ENCODE measurements at places on chromosomes 16 and 17.

DNA sequence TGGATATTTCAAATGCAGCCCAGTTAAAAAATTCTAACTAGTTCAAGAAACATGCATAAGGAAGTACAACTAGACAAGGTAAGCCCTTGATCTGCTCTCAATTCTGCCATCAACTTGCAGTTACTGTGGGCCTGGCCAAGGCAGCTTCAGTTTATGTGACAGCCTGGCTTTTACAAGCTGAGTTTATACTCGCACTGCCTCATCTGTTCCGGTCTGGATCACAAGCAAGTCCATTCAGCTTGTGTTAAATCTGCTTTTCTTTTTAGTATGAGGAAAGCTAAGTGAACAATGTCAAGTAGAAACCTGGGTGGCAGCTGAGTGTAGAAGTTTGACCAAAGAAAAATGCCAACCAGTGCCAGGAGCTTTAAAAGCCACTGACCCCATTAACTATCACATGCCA is 76.6 kb upstream of the CORO6 start:
- DNase-seq: no peak

GRCh38 chr17:57819285-57819684 is 30.6 kb downstream of the MRPS23 start:
- no peak for DNase-seq

- no peak for DNase-seq
Measured at GRCh38 chr17:35568561-35568960, 7.9 kb upstream of the SLFN14 start.

- no peak for DNase-seq
Measured at GRCh38 chr17:601926-602303, 112.7 kb downstream of the VPS53 start.

- peak; percentile 31 for DNase-seq
Measured at GRCh38 chr16:80948886-80949493, 57.7 kb downstream of the CMC2 start.

DNA sequence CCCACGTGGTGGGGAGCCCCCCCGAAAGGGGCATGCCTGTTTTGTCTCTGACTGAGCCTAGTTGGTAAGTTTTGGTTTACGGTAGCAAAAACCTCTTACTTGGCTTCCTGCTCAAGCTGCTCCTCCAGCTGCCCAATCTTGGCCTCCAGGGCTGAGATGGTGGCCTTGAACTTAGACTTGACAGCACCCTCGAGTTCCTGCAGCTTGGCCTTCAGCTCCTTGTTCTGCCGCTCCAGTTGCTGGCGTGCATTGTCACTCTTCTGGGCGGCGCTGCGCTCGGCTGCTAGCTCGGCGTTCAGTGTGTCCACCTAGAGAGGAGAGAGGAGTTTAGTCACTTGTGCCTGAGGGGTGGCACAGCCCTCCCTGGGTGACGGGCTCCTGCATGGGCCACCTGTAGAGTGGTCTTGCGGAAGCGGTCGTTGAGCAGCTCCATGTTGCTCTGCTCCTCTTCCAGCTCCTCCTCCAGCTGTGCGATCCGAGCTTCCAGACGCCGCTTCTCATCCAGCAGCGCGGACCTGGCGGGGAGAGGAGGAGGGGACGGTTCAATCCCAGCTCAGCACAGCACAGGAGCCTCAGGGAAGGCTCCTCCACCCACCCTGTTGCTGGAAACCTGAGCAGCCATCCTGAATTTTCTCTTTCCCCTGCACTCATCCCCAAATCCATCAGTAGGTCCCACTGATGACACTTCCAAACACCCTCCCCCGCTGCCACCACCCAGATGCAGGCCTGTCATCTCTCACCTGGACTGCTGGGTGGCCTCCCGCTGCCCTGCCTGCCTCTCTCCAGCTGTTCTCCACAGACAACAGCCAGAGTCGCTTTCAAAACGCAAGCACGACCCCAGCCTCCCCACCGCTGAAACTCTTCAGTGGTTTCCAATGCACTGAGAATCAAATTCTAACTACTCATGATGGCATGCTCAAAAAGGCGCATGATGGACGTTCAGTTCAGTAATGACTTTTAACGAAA is 44.6 kb downstream of the NDEL1 start:
- peak; percentile 9 for DNase-seq

- DNase-seq: no peak
Measured at GRCh38 chr16:80517846-80518245, 22.9 kb upstream of the DYNLRB2 start.

- no peak for DNase-seq
Measured at GRCh38 chr17:74356646-74357465, 4.8 kb downstream of the BTBD17 start.

GRCh38 chr16:83269048-83269447 is 538.7 kb upstream of the HSBP1 start:
- DNase-seq: no peak

DNA sequence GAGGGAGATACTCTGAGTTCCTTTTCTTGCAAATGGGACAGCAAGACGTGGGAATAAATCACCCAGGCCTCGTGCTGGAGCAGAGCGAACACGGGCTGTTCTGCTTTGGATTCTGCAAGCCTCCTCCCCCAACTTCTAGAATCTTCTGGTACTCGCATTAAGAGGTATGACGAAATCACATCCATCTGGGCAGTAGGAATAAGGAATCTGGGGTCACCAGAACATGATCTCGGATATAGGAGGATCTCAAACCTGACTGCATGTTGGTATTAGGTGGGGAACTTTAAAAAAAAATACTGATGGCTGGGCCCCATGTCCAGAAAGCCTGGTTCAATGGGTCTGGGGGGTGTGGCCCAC is 49.8 kb upstream of the USP7 start:
- no peak for DNase-seq

DNA sequence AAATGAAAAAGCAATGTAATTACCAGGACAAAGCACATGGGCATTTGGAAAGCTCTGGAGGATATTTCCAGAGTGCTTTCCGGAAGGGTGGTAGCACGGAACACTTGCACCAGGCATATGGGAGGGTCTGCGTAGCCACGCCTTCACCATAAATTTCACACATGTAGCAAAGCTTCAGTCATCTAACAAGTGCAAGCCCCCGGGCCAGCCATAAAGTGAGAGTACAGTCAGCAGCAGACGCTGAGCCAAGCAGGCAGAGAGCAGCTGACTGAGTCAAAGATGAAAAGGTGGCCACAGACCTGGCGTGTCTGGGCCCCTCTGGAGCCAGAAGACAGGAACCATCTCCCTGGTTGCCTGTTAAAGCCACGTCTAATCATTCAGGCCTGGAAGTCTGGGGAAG is 130.6 kb downstream of the SEC14L1 start:
- DNase-seq: no peak

DNA sequence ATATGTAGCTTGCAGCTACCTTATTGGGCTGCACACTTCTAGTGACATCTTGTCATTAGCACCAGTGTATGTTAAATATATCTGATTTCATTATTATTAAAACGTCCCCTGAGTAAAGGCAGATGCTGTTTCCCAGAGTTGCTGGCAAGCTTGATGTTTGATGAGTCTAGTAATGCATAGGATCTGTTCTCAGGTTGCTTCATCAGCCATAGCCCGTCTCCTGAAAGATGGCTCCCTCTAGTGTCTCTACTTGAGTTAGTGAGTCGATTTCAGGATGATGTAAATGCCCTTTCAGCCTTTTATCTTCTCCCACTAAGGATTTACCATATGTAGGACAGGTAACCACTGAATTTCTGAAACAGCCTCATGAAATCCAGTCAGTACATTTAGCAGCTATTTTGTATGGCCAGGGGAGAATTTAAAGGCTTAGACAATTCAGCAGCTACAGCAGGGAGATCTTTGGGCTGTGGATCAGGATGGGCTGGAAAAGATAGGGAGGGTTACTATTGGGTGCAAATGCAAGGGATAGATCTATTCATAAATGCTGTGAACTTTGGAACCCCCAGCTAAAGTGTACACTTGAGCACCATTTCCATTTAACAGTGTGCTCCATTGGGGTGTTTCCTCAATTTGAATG is 376.3 kb downstream of the CNTNAP4 start:
- DNase-seq: no peak

DNA sequence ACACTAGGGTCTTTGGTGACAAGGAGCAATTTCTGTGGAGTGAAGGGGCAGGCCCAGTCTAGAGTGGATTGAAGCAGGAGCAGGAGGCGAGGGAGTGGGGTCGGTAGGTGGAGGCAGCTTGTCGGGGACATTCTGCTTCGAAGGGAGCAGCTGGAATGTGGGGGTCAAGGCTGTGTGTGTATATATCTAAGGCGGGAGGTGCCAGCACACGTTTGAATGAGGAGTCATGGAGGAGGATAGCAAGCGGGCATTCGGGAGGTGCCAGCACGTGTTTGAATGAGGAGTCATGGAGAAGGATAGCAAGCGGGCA is 17.7 kb downstream of the NT5M start:
- no peak for DNase-seq

Measured in dorsolateral prefrontal cortex (tissue), 122 donors.